Naive thymus-derived CD8-positive, alpha-beta T cell (primary cell): ENCODE measurements at places on chromosomes 3 and 15. TPM values are rescaled to one million over a fixed set of nuclear protein-coding genes. Genes with fewer than 3 reads are reported as not detected.

- no peak overlapping the region for H3K4me3 ChIP-seq
- no peaks in the 10 kb centered on the region for H3K4me1 ChIP-seq
These were observed 35.6 kb downstream of the LRRFIP2 start for GRCh38 chr3:37138816-37139215.

DNA sequence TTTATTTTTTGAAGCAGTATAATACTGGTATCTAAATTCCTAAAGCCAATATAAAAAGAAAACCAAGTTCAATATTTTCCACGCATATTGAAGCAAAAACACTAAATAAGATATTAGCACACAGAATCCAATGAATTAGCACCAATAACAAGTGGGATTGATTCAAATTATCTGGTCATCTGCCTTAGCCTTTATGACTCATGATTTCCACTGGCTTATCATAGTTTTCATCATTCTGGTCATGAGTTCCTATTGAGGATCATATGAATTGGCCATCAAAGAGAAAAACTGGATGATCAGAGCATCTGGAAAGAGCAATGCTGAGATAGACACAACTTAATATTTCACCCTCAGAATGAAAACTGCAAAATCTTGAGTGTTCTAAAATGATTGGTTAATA, 809.9 kb downstream of the MCTP2 start:
- no peaks in the 10 kb centered on the region for H3K36me3 ChIP-seq
- H3K27ac ChIP-seq, result no peak overlapping the region
- H3K27me3 ChIP-seq, result peaks cover 15% of the 10 kb centered on the region

- H3K4me1 ChIP-seq, result no peaks in the 10 kb centered on the region
- no peaks in the 10 kb centered on the region for H3K36me3 ChIP-seq
- H3K27me3 ChIP-seq, result peaks cover 56% of the 10 kb centered on the region
These were observed 16.2 kb upstream of the ITGA11 start for GRCh38 chr15:68447976-68448755.

DNA sequence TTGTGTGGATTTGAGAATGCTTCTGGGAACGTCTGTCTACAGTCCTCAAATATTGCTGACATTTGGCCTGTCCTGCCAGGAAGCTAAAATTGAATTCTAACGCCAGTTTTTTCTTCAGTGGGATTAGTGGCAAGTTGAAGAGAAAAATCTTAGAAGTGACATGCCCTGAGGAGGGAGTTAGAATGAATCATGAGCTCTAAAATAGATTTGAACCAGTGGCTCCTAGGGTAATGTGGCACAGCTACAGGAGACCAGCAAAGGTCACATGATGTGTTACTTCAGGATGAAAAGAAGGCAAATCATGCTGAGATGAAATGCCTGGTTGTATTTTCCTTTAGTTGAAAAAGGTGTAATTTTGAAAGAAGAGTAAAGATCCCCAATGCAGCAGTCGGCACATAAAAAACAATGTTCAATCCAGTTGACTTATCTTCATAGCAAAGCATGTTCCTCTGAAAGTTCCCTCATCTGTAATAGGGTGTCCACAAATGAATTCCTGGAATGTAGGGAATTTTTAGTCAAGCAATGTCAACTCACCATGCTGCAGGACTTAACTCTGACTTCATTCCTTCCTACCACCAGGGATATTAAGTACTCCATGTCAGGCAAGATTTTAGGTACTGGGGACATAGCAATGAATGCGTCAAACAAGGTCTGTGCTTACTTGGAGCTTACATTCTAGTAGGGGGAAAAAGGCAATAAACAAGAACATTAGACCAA, 171.6 kb downstream of the CADPS start:
- H3K27me3 ChIP-seq, result peaks cover 3% of the 10 kb centered on the region
- H3K36me3 ChIP-seq, result no peaks in the 10 kb centered on the region
- no peak overlapping the region for H3K4me3 ChIP-seq
- H3K4me1 ChIP-seq, result no peaks in the 10 kb centered on the region
- H3K27ac ChIP-seq, result no peak overlapping the region
- DNase-seq, result no peak

- H3K36me3 ChIP-seq, result no peaks in the 10 kb centered on the region
- H3K4me3 ChIP-seq, result no peak overlapping the region
- peaks cover 17% of the 10 kb centered on the region for H3K27me3 ChIP-seq
- no peak overlapping the region for H3K27ac ChIP-seq
- H3K4me1 ChIP-seq, result no peaks in the 10 kb centered on the region
- no peak for DNase-seq
These were observed 303.3 kb upstream of the ATP10A start for GRCh38 chr15:26166429-26166828.

DNA sequence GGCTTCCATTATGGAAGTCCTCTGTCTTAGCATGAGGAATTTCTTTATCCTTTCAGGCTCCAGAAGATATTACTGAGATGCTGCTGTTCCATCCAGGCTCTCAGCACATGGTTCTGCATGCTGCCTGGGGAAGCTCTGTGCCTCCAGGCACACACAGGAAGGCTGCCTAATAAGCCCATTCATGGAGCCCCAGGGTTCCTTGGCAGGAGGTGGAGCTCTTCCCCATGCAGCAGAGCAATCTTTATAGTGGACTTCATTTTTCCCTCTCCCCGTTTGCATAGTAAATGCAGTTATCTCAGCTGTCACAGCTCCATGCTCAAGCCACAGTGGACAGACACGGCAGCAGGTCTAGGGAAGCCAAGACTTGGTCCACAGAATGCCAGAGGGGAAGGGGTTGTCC, 57.6 kb downstream of the BOC start:
- no peaks in the 10 kb centered on the region for H3K36me3 ChIP-seq
- no peak overlapping the region for H3K27ac ChIP-seq
- DNase-seq, result no peak
- no peaks in the 10 kb centered on the region for H3K4me1 ChIP-seq
- H3K27me3 ChIP-seq, result no peaks in the 10 kb centered on the region
- no peak overlapping the region for H3K4me3 ChIP-seq

GRCh38 chr15:34812369-34812768, 17.0 kb upstream of the ACTC1 start:
- H3K27ac ChIP-seq, result no peak overlapping the region
- no peaks in the 10 kb centered on the region for H3K36me3 ChIP-seq
- H3K27me3 ChIP-seq, result peaks cover 16% of the 10 kb centered on the region
- H3K4me3 ChIP-seq, result no peak overlapping the region
- no peak for DNase-seq

GRCh38 chr15:98927996-98928395, 79.6 kb downstream of the PGPEP1L start:
- no peak for DNase-seq
- H3K4me3 ChIP-seq, result peak overlapping the region; percentile 4
- H3K27me3 ChIP-seq, result no peaks in the 10 kb centered on the region
- H3K4me1 ChIP-seq, result no peaks in the 10 kb centered on the region
- peaks cover 8% of the 10 kb centered on the region for H3K36me3 ChIP-seq

DNA sequence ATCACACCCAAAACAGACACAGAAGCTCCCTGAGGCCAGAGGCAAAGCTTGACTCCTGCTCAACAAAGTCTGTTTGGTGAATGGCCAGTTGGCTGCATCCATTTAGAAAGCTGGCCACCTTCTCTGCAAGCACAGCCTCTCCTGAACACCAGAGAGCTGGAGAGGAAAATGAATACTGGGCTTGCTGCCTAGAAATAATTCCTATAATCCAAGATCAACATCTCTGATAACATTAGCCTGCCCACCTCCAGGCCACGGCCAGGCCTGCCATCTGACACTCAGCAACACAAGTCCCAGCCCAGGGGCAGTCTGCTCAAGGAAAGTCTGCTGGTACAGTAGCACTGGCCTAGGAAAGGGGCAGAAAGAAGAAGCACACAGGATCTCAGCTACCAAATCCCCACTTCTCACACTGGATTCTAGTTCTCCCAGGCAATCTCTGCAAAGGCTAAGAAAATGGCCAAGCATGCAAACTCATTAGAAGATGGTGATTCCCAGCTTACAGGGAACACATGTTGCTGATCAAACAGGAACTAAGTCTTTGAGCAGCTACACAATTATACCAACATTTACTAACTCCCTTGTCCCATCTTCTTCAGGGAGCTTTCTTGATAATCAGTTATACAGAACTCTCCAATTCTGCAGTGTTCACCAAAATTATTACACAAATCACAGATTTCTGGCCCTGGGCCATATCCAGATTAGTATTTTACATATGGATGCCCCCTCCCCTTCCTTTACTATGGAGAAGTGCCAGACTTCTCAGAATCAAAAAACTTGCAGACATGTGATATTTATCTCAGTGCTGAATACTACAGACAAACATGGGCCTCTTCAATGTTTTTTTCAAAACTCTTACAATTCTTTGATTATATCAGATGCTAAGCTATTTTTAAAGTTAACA, 9.9 kb downstream of the TBC1D2B start:
- peak overlapping the region; percentile 81 for H3K4me3 ChIP-seq
- peaks cover 16% of the 10 kb centered on the region for H3K4me1 ChIP-seq
- no peaks in the 10 kb centered on the region for H3K27me3 ChIP-seq
- no peak overlapping the region for H3K27ac ChIP-seq

GRCh38 chr15:77992356-77993222, 84.9 kb downstream of the TBC1D2B start:
- peaks cover 13% of the 10 kb centered on the region for H3K4me1 ChIP-seq
- no peak overlapping the region for H3K4me3 ChIP-seq
- H3K36me3 ChIP-seq, result no peaks in the 10 kb centered on the region
- H3K27me3 ChIP-seq, result no peaks in the 10 kb centered on the region
- peak overlapping the region; percentile 56 for H3K27ac ChIP-seq

DNA sequence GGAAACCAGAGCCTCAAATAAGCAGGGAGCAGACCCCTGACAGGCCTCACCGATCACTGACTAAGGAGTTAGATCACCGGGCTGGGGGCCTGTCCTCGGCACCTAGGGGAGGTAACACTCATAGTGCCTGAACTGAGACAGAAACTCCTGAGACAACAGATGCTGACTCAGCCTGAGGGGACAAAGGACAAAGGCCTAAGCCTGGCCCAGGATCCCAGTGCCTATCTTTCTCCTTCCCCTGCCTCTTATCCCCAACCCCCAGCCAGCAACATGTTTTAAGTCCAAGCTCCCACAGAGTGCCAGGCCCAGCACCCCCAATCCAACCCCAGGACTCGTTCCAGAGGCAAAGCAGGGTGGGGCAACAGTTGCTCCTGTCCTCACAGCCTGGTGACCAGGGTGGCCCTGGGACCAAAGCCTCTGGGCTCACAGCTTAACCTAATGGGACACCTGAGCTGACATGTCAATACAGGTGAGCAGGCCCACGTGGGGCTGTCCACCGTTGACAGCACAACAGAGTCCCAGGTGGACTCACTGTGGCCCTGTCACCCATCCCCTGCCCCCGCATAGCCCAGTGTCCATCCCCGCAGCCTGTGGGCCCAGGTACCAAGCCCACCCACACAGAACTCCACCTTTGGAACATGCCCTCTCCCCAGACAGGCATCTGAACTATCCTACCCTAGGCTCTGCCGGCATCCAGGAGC, 37.4 kb downstream of the ADCY5 start:
- H3K4me3 ChIP-seq, result no peak overlapping the region
- H3K27ac ChIP-seq, result no peak overlapping the region
- DNase-seq, result no peak
- H3K36me3 ChIP-seq, result no peaks in the 10 kb centered on the region

GRCh38 chr3:147921051-147921450, 511.9 kb downstream of the ZIC1 start:
- H3K27ac ChIP-seq, result no peak overlapping the region
- H3K36me3 ChIP-seq, result no peaks in the 10 kb centered on the region
- H3K4me3 ChIP-seq, result no peak overlapping the region
- no peaks in the 10 kb centered on the region for H3K4me1 ChIP-seq

DNA sequence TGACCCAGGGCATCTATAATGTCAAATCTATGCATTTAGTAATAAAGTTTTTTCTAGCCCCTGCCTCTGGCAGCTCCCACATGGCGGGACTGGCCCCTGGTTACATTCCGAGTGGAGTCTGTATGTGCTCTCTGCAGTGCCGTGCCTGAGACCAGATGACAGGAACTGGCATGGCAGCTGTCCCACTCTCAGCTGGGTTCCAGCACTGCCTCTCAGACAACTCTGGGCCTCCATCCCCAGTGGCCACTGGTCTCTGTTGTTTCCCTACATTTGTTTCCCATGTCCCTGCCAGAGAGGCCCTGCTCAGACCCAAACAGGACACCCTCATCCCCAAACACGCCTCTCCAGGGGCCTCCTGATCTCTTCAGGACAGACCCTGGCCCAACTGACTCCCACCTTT, 109.3 kb downstream of the OCA2 start:
- no peaks in the 10 kb centered on the region for H3K4me1 ChIP-seq
- no peak overlapping the region for H3K27ac ChIP-seq
- H3K4me3 ChIP-seq, result no peak overlapping the region

GRCh38 chr15:88805031-88805780, 2.0 kb downstream of the ACAN start:
- no peak overlapping the region for H3K4me3 ChIP-seq
- DNase-seq, result no peak
- peaks cover 37% of the 10 kb centered on the region for H3K27me3 ChIP-seq
- H3K27ac ChIP-seq, result no peak overlapping the region

GRCh38 chr15:77877869-77878577, 199.5 kb downstream of the TBC1D2B start:
- DNase-seq, result no peak
- no peaks in the 10 kb centered on the region for H3K4me1 ChIP-seq
- H3K27me3 ChIP-seq, result no peaks in the 10 kb centered on the region
- no peaks in the 10 kb centered on the region for H3K36me3 ChIP-seq
- H3K27ac ChIP-seq, result no peak overlapping the region
- no peak overlapping the region for H3K4me3 ChIP-seq

DNA sequence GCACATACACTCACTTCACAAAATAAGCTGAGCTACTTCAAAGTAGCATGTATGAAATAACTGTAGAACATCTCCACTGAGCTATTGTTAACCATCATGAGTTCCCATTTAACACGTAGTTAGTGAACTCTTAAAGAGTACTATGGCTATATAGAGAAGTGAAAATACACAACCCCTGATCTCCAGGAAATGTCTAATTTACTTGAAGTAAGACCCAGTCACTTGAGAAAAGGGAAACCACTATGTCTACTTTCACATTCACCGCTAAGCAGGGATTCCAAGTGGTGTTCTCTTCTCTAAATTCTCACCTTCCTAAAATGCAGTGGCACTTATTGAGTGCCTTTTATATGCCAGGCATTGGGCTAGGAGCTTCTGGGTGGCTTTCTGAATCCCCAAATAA, 35.0 kb upstream of the COLQ start:
- peak overlapping the region; percentile 40 for H3K27ac ChIP-seq
- H3K36me3 ChIP-seq, result peaks cover 44% of the 10 kb centered on the region
- no peak overlapping the region for H3K4me3 ChIP-seq
- peaks cover 27% of the 10 kb centered on the region for H3K4me1 ChIP-seq

DNA sequence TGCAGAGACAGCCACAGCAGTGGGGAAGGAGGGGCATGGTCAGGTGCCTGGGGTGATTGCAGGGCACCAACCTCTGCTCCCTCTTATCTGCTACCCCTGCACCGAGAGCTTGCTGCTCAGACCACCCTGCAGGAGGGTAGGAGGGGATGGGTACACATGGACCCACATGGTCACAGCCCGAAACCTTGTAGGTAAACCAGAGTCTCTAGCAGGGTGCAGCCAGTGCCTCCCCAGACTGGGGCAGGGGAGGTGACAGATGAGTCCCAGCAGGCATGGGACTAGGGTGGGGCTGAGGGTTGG, 49.2 kb downstream of the FAH start:
- DNase-seq, result no peak
- H3K36me3 ChIP-seq, result no peaks in the 10 kb centered on the region
- no peak overlapping the region for H3K27ac ChIP-seq

Gene ANKDD1A
- 5.4 TPM for total RNA-seq

Gene FAM107A
- total RNA-seq, result not detected

Gene RNF7
- 54.5 TPM for total RNA-seq

Gene MASP1
- not detected for total RNA-seq

Gene ACTR8
- 35.4 TPM for total RNA-seq

Gene UBR1
- total RNA-seq, result 48.0 TPM

Gene CDHR4
- not detected for total RNA-seq

Gene QTRT2
- total RNA-seq, result 36.3 TPM
